ENCODE measurements at places on chromosomes 6 and 20.

GRCh38 chr6:68994521-68994920 lies 359.4 kb downstream of the ADGRB3 start:
- no peak overlapping the region for H3K4me3 ChIP-seq
- DNase-seq: no peak
- no peaks in the 10 kb centered on the region for H3K36me3 ChIP-seq
- H3K27ac ChIP-seq: no peak overlapping the region

GRCh38 chr6:163630572-163630971 lies 216.1 kb downstream of the QKI start:
- no peak overlapping the region for H3K27ac ChIP-seq
- no peaks in the 10 kb centered on the region for H3K4me1 ChIP-seq
- no peak overlapping the region for H3K4me3 ChIP-seq
- H3K36me3 ChIP-seq: no peaks in the 10 kb centered on the region

GRCh38 chr20:47127546-47127945 lies 229.0 kb downstream of the ZMYND8 start:
- no peak overlapping the region for H3K27ac ChIP-seq
- no peak overlapping the region for H3K4me3 ChIP-seq
- no peaks in the 10 kb centered on the region for H3K36me3 ChIP-seq
- no peaks in the 10 kb centered on the region for H3K4me1 ChIP-seq

DNA sequence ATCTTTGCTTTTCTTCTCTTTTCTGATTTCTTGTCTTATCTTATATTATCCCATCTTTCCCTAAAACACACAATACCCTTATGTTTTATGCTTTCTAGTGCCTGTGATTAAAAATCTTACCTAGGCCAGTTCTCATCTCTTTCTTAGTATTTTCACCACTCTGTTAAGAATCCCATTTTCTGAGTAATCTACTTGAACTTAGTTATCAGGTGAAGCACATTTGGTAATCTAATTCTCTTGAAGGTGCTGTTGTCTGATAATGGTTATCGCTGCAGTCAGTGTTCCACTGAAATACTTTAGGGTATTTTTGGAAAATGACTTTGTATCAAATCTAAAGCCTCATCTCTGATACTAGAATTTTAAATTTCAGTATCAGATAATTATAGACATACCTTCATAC lies 192.5 kb upstream of the MAN1A1 start:
- H3K27me3 ChIP-seq: peaks cover 11% of the 10 kb centered on the region
- H3K4me1 ChIP-seq: peaks cover 7% of the 10 kb centered on the region
- no peak overlapping the region for H3K4me3 ChIP-seq
- H3K27ac ChIP-seq: no peak overlapping the region
- DNase-seq: no peak

DNA sequence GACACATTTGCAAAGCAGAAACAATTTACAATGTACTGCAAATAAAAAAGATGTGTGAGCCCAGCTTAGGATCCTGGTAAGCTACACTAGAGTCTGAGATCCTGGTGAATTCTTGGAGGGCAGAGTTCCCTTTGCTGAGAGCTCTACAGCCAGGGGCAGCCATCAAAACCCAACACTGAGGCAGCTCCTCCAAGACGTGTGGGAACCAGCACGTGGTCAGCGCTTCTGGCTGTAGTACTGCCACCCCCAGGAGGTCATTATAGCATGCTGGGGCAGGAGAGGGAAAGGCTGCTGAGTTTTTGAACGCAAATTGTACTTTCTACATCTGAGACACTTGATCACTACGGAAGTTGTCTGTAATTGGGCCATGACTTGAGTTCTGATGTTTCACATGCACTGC lies 131.5 kb downstream of the INSM1 start:
- H3K27me3 ChIP-seq: no peaks in the 10 kb centered on the region
- no peak overlapping the region for H3K4me3 ChIP-seq
- H3K27ac ChIP-seq: no peak overlapping the region
- peaks cover 21% of the 10 kb centered on the region for H3K36me3 ChIP-seq
- no peaks in the 10 kb centered on the region for H3K4me1 ChIP-seq
- DNase-seq: no peak

DNA sequence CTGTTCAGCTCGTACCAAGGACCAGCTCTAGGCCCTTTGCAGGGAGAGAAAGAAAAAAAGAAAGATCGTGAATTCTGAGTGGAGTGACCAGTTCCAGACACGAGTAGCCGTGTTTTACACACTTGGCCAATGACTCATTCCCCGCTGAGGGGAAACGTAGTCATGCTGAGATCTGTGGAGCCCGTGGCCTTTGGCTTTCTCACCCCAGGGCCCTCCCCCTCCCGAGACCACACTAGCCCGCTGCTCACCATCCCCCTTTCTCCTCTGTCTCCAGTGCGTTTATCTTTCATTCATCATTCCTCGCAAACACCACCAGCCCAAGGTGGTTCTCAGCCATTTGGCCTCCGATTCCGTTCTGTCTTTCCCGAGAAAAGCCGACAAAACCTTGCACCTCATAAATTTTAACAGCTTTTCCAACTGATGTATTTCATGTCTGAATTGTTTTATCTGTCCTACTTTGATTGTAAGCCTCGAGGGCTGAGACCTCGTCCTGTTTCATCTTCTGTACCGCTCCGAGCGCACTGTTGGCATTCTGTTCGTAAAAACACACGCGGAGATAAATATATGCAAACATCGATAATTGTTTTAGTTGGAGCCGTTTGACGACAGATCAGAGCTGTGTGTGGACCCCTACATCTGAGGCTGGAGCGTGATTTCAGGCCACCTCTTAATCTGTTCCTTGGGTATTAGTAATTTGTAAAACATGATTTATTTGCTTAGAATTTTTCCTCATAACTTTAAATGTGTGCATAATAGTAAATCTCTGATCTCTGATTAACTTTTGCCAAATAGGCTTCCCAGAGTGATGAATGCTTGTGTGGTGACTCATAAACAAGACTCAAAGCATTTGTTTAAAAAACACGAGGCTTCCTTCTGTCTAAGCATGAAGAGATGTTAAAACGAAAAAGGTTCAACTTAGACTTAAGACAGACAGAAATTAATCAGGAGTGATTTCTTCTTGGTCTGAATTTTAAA lies 336.6 kb downstream of the CDH4 start:
- no peaks in the 10 kb centered on the region for H3K4me1 ChIP-seq
- no peak for DNase-seq
- no peaks in the 10 kb centered on the region for H3K27me3 ChIP-seq
- no peak overlapping the region for H3K27ac ChIP-seq
- no peak overlapping the region for H3K4me3 ChIP-seq

DNA sequence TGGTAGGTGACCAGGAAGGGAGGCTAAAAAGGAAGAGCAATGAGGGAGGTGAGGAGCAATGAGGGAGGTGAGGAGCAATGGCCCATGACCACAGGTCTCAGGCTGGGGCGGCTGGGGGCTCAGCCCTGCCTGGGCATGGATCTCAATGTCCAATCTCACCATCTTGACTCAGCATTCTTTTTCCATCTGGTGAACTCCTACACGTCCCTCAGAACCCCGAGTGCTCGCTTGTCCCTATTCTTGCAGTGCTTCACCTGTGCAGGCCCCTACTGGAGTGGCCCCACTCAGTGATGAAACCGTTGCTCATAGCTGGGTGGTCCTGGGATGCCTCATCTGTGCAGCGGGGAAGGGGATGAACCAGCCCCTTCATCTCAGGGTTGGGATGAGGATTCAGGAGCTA lies 16.9 kb upstream of the RBBP8NL start:
- no peak overlapping the region for H3K4me3 ChIP-seq
- DNase-seq: no peak
- H3K27ac ChIP-seq: no peak overlapping the region
- no peaks in the 10 kb centered on the region for H3K4me1 ChIP-seq
- no peaks in the 10 kb centered on the region for H3K36me3 ChIP-seq
- peaks cover 2% of the 10 kb centered on the region for H3K27me3 ChIP-seq

- no peak for DNase-seq
- H3K27ac ChIP-seq: no peak overlapping the region
- no peaks in the 10 kb centered on the region for H3K27me3 ChIP-seq
- no peak overlapping the region for H3K4me3 ChIP-seq
Observed at GRCh38 chr20:53547664-53548239, 45.9 kb downstream of the ZNF217 start.

DNA sequence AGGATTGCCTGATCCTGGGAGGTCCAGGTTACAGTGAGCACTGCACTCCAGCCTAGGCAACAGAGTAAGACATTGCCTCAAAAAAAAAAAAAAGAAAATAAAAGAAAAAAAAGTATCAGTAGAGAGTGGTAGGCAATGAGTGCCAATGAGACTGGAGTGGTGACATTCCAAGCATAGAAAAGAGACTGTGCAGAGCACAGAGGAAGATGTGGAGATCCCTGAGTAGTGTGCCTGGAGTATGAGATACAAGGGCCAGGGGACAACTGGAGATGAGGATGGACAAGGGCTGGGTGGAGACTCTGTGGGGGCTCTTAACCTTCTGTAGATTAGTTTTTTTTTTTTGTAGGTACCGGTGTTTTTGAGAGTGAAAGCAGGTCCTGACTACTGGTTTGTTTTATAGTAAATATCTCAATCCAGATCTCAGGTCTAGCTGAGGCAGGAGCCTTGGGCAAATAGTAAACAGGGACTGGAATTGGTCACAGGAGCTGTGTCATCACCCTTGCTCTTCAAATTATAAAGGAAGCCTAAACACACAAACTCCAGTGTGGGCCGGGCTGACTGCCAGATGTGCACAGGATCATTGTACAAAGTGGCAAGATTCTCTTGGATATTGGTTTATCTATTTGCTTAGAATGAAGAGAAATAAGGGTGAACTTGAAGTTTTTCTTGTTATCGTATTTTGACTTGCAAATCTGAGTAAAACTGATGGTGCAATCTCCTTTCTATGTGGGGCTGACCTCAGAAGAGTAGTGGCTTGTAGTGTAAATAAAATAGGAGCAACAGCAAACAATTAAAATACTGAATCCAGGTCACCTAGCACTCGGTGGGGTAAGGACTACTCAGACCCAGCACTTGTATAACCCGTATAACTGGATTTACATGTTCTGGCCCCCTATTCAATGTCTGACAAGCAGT lies 144.9 kb downstream of the SOX4 start:
- H3K4me1 ChIP-seq: peaks cover 3% of the 10 kb centered on the region
- no peak overlapping the region for H3K4me3 ChIP-seq
- no peaks in the 10 kb centered on the region for H3K36me3 ChIP-seq

GRCh38 chr6:3046295-3046694 lies 22.0 kb upstream of the RIPK1 start:
- peaks cover 41% of the 10 kb centered on the region for H3K27me3 ChIP-seq
- no peak overlapping the region for H3K4me3 ChIP-seq
- H3K36me3 ChIP-seq: no peaks in the 10 kb centered on the region
- DNase-seq: no peak
- H3K27ac ChIP-seq: no peak overlapping the region

GRCh38 chr20:38159566-38159956 lies 5.5 kb downstream of the TGM2 start:
- H3K4me3 ChIP-seq: no peak overlapping the region
- no peak overlapping the region for H3K27ac ChIP-seq
- H3K4me1 ChIP-seq: peaks cover 6% of the 10 kb centered on the region
- no peaks in the 10 kb centered on the region for H3K36me3 ChIP-seq

- H3K36me3 ChIP-seq: peaks cover 18% of the 10 kb centered on the region
- DNase-seq: peak; percentile 5
- H3K4me3 ChIP-seq: no peak overlapping the region
- peaks cover 2% of the 10 kb centered on the region for H3K4me1 ChIP-seq
- H3K27ac ChIP-seq: no peak overlapping the region
Observed at GRCh38 chr6:43217351-43217750, 11.9 kb downstream of the DNPH1 start.

GRCh38 chr6:168063431-168063830 lies 15.6 kb downstream of the FRMD1 start:
- H3K27ac ChIP-seq: no peak overlapping the region
- no peak overlapping the region for H3K4me3 ChIP-seq
- H3K27me3 ChIP-seq: no peaks in the 10 kb centered on the region
- no peak for DNase-seq
- H3K36me3 ChIP-seq: no peaks in the 10 kb centered on the region

- peaks cover 36% of the 10 kb centered on the region for H3K4me1 ChIP-seq
- no peaks in the 10 kb centered on the region for H3K36me3 ChIP-seq
- DNase-seq: no peak
- peak overlapping the region; percentile 51 for H3K27ac ChIP-seq
- H3K4me3 ChIP-seq: peak overlapping the region; percentile 83
Observed at GRCh38 chr20:21101453-21101931, 4.7 kb downstream of the LINC00237 start.

DNA sequence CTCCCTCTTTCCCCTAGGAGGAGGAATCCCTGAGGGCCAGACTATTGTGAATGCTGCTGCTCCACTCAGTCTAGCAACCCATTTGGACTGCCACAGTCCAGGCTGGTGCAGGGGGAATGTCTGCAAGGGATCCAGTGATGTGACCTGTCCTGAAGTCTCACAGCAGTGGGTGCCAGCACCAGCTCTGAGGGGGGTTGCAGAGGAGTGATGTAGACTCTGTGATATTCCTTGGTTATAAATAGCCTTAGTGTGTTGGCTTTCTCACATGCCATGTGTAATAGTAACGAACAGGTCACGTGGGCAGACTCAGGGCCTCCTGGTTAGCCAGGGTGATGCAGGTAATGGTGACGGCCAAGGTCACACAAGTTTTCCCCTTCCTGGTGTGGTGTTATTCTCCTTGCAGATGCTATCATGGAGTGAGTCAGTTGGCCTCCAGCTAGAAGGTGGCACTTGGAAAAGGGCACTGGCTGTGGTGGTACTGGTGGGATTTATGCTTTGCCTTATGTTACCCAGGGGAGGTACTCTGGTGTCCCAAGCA lies 404.4 kb downstream of the UTRN start:
- no peak overlapping the region for H3K27ac ChIP-seq
- peaks cover 74% of the 10 kb centered on the region for H3K36me3 ChIP-seq
- no peak for DNase-seq
- no peaks in the 10 kb centered on the region for H3K27me3 ChIP-seq

- H3K4me3 ChIP-seq: no peak overlapping the region
- peaks cover 15% of the 10 kb centered on the region for H3K36me3 ChIP-seq
- peak overlapping the region; percentile 48 for H3K27ac ChIP-seq
- peak; percentile 78 for DNase-seq
- no peaks in the 10 kb centered on the region for H3K27me3 ChIP-seq
Observed at GRCh38 chr6:32118782-32119628, 9.0 kb downstream of the ATF6B start.

DNA sequence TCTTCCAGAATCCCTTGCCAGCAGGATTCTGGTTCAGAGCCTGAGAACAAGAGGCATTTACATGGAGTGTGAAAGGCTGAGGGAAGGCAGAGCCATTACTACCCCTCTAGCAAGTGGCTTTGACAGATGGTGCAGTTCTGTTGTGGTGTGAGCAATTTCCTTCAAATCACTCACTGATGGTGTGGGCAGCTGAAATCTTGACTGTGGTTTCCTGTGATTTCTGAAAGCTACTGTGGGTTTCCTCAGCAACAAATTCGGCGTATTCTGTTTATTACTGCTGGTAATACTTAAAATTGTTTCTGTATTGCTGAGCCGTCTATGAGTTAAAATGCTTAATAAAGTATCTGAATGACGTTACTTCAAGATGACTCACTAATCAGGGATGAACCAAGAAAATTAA lies 181.5 kb upstream of the TCF21 start:
- H3K36me3 ChIP-seq: no peaks in the 10 kb centered on the region
- peaks cover 10% of the 10 kb centered on the region for H3K27me3 ChIP-seq
- H3K4me1 ChIP-seq: peaks cover 6% of the 10 kb centered on the region
- H3K4me3 ChIP-seq: no peak overlapping the region
- H3K27ac ChIP-seq: no peak overlapping the region
- no peak for DNase-seq
